ENCODE measurements at places on chromosomes 5 and 9.

- DNase-seq = no peak
Observed at GRCh38 chr5:72394688-72395087, 74.5 kb downstream of the PTCD2 start.

DNA sequence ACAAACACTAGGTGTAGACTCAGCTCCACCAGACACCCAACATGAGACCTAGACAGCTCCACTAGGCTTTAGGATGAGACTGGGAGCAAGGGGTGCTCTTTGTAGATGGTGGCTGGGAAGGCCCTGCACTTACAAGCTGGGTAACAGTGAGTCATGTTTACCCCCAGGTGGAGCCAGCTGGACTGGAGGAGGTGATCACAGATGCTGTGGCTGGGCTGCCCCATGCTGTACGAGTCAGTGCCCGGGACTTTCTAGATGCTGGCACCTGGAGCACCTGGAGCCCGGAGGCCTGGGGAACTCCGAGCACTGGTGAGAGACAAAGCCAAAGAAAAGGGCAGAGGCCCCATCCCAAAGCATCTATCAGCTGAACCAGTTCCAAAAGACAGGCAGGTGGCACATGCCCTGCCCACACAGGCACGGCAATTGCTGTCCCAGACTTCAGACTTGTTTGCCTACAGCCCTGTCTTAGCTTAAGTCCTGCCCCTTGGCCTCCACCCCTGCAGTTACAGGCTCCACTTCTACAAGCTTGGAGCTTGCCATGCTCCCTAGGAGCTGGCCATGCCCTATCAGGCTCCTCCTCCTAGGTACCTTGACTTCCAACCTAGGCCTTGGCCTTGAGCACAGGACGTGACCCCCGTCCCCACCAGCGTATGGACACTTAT lies 2.7 kb downstream of the CCL27 start:
- no peak for DNase-seq

GRCh38 chr5:139063664-139064054 lies 134.5 kb downstream of the SIL1 start:
- DNase-seq = no peak

DNA sequence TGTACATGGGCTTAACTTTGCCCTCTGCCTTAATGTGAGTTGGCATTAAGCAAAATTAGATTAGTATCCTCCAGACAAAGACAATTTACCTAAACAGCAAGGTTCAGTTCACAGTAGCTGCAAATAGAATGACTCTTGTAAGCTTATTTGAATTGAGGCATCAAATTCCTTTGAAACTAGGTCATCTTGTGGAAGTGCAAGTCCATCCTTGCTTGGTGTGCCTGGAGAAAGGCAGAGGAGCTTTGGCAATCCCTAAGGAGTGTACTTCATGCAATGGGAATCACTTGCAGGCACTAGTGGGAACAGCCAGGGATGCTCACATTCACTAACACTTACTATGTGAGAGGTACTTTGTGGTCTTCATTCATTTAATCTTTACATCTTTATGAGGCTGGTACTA lies 118.3 kb downstream of the DRD1 start:
- DNase-seq = no peak

DNA sequence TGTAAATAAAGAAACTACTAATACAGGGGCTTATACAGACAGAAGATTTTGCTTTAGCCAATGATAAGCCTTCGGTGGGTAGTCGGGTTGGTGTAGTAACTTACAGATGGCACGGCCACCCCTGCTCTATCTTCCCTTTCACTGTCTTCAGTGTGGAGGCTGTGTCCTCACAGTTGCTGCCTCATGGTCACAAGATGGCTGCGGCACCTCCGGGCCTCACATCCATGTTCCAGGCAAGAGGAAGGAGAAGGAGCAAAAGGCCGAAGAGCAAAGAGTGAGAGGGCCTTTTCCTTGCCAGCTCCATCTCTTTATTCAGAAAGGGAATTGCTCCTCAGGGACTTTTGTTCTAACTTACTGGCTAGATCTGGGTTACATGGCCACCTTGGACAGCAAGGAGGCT lies 22.2 kb upstream of the IER5L start:
- DNase-seq = no peak

DNA sequence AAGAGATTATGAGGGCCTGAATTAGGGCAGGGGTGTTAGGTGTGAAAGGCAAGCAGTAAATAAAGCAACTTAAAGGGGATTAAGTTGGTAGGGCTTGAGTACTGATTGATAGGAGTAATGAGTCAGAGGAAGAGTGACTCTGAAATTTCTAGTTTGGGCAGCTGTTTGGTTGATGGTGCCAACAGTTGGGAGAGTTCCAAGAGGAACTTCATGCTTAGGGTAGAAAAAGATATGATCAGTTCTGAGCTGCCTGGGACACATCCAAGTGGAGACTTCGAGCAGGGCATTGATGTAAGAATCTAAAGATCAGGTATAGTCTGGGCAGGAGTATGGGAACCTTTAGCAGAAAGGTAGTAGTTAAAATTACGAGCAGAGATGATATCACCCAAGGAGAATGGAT lies 10.2 kb downstream of the MAMDC2 start:
- no peak for DNase-seq

- DNase-seq = no peak
Observed at GRCh38 chr5:102418531-102418930, 80.3 kb downstream of the SLCO6A1 start.

DNA sequence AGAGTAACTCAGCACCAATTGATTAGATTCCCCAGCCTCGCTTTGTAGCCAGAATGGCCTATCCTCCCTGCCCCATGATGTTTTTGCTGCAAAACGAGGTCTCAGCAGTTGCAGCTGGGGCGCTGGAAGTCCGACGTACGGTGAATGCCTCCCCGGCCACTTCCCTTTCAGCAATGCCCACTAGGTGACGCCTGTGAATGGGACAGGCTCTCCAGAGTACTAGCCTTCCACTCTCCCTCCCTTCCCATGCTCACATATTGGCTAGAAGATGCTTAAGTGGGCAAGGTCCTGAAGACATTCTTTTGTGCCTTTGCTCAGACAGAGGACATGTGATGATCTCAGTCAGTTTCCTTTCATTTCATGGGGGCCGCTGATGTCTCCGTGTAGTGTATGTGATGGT lies 50.8 kb downstream of the DMRT2 start:
- DNase-seq = no peak

DNA sequence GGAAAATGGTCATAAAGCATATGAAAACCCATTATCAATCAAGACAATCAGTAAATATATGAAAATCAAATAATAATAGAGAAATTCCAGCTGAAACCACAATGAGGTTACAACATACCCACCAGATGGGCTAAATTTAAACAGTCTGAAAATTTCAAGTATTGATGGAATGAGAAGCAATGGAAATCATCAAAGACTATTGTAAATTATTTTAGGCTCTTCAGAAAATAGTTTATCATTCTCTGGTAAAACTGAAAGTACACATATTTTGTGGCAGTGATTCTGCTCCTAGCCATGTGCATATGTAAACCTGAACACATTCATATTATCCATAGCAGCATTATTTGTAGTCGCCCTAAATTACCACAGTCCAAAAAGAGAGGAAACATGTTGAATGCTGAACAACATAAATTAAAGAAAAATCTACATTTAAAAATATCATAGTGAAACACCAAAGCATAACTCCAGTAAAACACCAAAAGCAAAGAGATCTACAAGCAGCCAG lies 215.3 kb downstream of the PRELID2 start:
- DNase-seq = no peak

DNA sequence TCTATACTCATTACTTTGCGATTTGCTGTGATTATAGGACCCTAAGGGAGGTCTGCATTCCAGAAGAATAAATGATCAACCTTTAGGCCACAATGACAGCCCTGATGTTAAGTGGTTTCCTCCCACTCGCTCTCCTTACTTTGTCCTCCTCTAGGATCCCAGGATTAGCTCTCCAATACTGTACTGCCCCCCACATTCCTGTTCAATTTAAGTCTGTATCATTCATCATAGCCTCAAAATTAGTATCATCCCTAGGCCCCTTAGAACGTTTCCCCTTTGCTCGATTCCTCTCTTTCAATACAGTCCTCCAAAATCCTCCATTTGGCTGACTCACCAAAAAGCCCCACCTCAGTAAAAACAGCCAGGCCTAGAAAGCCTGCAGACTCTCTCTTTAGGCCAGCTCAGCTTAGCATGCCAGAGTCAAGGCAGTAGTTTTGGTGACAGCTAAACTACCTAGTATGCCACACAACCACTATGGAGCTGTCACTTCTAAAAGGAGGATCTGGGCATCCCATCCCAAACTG lies 24.4 kb downstream of the RNF145 start:
- DNase-seq = no peak

GRCh38 chr5:87266914-87267573 lies 639 bp upstream of the RASA1 start:
- no peak for DNase-seq

DNA sequence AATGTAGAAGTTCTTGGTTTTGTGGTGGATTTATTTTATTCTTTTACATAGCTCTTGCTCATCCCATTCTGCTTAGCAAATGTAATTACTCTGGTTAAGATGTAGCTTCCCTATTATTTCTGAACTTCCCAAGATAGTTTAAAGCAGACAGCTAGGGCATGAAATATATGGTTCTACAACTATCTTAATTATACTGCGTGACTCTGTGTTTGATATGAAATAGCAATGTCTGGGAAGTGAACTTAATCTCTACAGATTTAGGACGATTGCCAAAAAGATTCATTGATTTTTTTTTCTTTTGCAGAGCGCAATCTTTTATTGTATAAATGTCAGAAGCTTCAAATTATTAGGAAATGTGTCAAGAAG lies 529.3 kb upstream of the ZNF608 start:
- no peak for DNase-seq

- DNase-seq = no peak
Observed at GRCh38 chr5:206406-206805, 11.5 kb downstream of the CCDC127 start.

DNA sequence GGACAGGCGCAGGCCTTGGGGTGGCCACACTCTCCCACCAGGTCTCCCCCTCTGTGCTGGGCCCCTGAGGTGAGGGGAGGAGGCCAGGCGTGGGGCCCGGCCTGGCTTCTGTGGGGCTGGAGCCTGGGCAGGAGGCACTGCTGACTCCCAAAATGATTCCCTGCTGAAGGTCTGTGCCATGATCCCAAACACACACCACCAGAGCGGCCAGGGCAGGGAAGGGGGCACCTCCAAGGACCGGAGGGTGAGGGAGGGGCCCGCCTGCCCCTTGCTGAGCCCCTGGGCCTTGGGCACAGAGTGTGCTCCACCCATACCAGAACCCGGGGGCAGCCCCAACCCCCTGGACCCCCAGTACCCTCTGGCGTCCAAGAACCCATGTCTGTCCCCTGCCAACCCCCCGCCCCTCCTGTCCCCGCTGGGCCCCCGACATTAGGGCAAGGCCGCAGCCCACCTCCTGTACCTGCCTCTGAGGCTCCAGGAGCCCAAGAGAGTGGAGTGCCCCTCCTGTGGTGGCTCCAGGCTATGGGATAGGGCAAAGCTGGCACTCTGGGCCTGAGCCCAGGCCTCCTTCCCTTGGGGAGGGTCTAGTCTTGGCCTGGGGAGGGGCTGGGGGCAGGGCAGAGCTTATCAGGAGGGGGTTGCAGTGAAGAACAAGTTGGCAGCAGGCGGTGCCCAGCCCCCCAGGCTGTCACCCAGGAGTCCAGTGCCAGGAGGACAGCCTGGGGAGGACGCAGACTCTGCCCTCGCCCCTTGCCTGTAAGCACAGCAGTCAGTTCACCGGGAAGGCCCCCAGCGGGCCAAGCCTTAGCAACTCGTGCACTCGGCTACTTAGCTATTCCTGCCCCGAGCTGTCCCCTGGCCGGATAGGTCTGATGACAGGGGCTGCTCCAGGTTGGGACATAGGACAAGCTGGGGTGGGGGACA lies 2.6 kb upstream of the EGFL7 start:
- no peak for DNase-seq

DNA sequence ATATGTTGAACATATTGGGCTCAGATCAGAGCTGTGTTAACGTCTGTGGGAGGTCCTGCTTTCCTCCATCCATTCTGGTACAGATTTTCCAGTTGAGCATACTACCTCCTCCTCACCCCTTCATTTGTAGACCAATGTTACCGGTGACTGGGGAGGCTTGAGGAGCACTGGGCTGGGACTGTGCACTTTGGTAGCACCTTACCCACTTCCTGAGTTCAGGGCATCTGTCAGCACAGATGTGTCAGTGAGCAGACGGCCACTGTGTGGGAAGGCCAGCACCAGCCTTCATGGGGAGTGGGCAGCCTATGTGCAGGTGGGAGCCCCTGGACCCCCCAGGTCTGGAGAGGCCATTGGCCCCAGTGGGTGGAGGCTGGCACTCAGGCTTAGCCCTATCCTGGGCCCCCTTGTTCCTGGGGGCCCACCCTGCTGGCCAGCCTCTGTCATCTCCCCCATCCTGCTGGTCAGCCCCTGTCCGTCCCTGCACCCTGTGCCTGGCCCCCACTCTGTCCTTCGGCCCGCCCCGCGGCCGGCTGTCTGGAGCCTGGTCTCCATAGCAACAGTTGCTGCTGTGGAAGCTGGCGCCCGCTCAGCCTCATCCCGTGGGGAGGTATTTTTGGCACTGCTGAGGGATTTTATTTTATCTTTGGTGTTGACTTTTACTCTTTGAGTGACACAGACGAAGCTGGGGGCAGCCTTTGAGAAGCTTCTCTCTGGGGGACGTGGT lies 21.3 kb downstream of the WNK2 start:
- no peak for DNase-seq

DNA sequence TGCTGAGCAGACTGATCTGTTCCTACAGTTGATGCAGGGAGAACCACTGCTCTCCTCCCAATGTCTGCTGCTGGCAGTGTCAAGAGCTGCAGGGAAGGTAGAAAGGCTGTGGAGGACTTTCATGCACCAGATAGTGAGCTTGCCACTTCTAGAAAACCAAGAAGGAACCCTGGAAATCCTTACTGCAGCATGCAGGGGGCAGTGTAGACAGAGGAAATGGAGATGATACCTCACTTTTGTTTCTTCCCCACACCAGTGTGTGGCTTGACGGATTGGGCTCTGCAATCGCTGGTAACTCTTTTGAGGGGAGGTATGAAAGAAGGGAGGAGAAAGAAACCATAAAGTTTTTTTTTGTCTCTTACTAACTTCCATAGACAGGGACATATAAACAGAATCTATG lies 480.7 kb downstream of the DMAC1 start:
- no peak for DNase-seq

- DNase-seq = no peak
Observed at GRCh38 chr5:129426071-129426470, 34.0 kb upstream of the ADAMTS19 start.

DNA sequence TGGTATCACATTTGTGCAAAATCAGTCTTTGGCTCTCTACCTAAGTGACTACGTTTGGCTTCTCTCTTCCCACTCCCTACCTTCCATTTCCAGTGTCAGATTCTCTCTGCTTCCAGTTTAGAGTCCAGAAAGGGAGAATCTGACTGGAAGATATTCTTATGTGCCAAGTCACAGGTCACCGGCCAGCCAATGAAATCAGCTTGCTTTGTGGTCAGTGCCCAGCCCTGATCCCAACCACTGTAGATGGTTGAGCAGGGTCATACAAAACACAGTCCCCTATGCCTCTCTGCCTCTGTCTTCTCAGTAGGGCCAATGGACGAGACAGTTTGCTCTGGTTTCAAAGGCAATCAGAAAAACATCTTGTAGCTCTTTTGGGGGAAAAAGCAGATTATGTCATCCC lies 15.6 kb upstream of the EPB41L4B start:
- DNase-seq = no peak
